ENCODE measurements at places on chromosomes 16 and 17.

DNA sequence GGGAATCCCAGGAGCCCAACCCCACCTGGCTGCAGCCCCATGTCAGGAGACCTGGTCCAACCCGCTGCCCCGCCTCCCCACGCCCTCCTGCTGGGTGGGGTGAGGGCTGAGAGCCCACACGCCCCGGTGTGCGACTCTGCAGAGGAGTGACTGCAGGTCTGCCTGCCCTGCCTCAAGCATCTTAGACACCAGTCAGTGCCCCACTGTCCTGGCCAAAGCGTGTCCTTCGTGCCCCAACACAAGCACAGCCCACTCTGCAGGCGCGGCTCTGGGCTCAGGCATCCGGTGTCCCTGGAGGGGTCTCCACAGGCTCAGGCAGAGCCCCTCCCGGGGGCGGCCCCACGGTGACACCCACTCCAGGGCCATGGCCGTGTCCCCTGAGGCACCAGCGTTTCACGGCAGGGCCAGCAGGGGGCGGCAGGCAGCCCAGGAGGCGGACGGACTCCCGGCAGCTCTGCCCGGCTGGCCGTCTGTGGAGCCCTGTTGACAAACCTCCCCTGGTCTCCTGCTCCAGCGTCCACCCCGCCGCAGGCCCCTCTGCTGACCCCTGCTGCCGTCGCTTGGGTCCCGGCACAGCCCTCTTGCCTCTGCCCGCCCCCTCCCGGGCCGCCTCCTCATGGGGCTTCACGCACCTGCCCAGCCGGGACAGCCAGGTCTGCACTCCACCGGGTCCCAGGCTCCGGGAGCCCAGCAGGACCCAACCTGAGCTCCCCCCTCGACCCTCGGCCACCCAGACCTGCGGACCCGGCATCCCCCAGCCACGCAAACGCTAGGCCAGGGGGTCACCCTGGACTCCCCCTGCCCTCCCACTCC is 8.6 kb upstream of the UBE2I start:
- DNase-seq, result peak; percentile 65

DNA sequence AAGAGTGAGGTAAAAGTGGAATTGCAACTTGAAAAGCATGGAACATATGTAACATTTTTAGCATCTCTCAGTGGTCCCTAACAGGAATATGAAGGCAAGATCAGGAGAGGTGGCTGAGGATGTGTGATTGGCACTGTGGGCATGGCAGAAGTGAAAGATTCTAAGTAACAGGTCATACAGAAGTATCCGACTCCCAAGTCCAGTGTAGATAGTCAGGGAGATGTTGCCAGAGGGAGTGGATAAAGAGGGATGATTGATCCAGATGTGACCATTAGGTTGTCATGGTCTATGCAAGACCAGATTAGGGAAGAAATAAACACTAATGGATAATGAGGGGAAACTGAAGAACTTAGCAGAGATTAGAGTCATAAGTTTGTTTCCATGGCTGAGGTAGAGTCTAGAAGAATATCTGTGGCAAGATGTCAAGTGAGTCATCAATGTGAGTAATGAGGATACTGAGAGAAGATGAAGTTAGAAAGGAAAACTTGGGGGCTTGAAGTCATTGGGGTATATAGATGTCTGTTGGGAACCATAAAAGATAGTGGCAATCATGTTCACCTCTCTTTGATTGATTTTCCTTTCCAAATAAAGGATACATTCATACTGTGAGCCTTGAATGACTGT is 23.9 kb upstream of the CAPNS2 start:
- no peak for DNase-seq

DNA sequence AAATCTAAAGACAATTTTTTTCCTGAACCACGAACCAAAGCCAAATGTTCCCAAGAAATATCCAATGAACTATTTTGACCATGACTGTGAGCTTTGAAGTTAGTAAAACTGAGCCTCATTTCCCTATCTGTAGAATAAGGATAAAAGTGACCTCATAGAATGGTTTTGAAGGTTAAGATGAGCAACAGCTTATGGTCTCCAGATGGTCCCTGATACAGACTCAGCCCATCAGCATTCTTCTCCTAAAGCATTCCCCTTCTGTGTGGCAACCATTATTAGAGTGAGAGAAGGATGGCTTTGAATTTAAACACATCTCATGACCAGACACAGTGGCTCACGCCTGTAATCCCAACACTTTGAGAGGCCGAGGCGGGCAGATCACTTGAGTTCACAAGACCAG is 70.1 kb downstream of the COPRS start:
- DNase-seq, result no peak

DNA sequence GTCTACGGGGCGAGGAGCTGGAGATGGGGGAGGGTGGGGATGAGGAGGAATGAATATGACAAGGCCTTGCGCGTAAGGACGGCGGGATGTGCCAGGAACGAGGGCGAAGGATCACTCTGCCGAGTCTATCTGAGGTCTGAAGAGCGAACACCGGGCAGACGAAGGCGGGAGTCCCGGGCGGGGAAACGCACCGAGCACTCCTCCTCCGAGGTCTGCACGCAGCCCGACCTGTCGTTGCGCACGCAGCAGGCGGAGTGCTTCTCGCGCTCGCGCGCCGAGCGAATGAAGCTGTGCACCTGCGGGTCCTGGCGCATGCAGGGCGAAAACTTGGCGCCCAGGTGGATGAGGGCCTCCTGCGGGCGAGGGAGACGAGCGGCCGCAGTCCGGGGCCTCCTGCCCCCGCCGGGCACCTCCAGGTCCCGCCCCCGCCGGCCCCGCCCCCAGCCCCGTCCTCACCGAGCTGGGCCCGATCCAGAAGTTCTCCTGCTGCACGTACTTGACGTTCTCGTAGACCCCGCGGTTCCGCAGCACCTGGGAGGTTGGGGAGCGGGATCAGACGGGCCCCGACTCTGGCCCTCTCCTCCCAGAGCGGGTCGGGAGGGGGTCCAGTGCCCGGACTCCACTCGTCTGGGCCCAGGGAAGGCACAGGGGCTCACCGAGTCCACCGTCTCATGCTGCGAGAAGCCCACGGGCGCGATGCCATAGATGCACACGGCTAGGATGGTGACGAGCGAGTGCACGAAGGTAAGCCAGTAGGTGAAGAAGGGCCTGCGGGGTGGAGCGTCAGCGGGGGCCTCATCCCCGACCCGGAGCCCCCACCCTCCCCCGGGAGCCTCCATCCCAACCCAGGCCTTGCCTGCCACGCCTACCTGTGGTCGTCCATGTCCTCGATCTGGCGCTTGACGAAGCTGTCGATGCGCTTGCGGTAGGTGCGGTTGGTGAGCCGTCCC is 7.6 kb downstream of the SNRNP25 start:
- no peak for DNase-seq

GRCh38 chr17:79778504-79779083 is 646 bp downstream of the CBX2 start:
- peak; percentile 63 for DNase-seq

- no peak for DNase-seq
Measured at GRCh38 chr17:77437017-77437416, 296.2 kb downstream of the SEC14L1 start.

GRCh38 chr17:78600181-78600721 is 23.1 kb upstream of the DNAH17 start:
- DNase-seq, result no peak

GRCh38 chr17:66165537-66166123 is 26.3 kb downstream of the CEP112 start:
- DNase-seq, result peak; percentile 9

DNA sequence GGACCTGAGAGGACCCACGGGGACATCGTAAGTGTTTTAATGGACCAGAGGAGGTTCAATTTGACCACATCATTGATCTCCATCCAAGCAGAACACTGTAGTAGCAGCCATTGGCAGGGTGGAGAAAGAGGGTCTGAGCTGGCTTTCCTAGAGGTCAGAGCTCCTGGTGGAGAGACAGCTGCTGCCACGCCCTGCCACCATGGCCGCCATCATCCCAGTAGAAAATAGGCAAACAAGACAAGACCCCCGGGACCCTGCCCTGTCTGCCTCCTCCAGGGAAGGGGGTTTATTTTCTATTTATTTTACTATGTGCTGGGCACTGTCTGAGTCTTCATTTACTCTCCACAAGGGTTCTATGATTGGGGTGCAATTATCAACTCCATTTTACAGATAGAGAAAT is 11.4 kb upstream of the ITGA3 start:
- DNase-seq, result no peak

- peak; percentile 63 for DNase-seq
Measured at GRCh38 chr16:89052890-89053724, 40.5 kb upstream of the ACSF3 start.

GRCh38 chr16:66066404-66066803 is 300.1 kb upstream of the CDH5 start:
- DNase-seq, result no peak

GRCh38 chr17:61812747-61813146 is 50.6 kb downstream of the BRIP1 start:
- DNase-seq, result no peak

DNA sequence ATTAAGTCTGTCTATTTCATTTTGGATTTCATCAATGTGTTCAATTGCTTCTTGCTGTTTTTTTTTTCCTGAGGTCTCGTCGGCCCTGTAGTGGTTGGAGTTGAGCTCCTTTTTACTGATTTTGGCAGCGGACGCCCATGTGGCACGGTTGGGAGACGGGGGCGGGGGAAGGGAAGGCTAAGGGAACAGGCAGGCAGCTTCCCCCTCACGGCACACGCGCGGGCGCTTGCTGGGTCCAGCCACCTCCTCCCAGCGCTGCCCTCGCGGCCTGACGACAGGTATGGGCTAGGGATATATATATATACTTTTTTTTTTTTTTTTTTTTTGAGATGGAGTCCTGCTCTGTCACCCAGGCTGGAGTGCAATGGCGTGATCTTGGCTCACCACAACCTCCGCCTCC is 11.4 kb downstream of the HSF5 start:
- DNase-seq, result no peak

DNA sequence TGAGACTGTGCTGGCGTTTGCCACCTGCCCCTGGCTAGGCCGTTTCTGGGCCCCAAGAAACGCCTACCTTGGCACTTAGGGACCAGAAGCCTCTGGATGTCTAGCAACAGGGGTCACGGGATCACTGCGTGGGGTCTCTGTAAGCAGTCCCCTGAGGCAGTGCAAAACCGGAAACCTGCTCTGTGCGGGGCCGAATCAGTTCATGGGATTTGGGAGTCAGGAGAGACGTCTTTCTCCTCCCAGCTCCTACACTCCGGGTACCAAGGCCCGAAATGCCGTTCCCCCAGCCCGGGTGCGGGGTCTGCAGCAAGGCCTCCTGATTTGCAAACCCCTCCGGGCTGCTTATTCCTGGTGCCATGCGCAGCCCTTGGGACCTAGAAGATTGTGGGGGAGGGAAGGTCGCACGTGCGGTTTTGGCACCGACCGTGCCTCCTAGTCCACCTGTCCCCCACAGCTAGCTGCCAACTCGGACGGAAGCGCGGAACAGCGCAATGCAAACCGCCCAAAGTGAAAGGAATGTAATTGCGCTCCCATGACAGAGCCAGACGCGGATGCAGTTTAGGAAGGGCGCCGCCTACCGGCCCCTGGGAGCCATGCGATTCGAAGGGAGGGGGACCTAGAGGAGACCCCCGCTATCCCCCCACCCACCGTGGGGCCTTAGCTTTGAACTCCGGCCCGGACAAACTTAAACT is 6.5 kb downstream of the IRX5 start:
- no peak for DNase-seq

GRCh38 chr17:57679906-57680695 is 65.0 kb downstream of the CCDC182 start:
- DNase-seq, result no peak

- DNase-seq, result no peak
Measured at GRCh38 chr16:73713778-73714495, 582.7 kb upstream of the PSMD7 start.

GRCh38 chr16:3461151-3461550 is 17.7 kb downstream of the NAA60 start:
- no peak for DNase-seq

DNA sequence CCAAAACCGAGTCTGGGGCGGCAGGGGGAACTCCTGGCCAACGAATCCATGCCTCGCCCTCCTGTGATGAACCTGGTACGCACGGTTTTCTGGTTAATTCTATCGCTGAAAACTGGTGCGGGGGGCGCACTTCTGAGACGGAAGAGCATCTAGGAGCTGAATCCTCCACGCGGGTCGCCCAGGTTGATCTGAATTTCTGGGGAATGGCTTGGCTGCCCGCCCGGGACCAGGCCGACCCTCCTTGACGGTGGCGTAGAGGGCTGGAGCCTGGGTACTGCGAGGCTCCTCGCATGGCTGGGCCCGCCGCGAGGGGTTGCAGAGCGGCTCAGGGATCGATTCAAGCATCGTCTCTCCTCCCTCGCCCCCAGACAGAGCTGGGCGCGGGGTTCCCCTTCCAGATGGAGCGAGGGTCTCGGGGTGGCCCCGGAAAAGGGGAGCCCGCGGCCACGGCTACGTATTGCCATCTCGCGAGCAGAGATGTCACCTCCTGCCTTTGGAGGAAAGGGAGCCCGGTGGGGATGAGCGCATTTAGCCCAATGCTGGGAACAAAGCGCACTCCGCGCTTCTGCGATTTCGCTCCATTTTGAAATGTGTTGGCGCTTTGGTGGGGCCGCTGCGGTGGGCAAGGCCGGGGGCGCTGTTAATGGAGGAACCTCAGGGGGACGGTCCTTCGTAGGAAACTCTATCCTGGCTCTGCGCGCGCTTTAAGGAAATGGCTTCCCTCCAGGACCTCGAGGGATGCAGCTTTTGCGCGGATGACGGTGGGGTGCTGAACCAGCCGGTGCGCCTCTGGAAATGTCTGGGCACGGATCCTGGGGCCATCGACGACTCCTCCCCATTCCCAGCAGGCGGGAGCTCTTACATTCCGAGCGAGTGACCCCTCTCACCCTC is 2.7 kb downstream of the MAPT start:
- DNase-seq, result peak; percentile 21

DNA sequence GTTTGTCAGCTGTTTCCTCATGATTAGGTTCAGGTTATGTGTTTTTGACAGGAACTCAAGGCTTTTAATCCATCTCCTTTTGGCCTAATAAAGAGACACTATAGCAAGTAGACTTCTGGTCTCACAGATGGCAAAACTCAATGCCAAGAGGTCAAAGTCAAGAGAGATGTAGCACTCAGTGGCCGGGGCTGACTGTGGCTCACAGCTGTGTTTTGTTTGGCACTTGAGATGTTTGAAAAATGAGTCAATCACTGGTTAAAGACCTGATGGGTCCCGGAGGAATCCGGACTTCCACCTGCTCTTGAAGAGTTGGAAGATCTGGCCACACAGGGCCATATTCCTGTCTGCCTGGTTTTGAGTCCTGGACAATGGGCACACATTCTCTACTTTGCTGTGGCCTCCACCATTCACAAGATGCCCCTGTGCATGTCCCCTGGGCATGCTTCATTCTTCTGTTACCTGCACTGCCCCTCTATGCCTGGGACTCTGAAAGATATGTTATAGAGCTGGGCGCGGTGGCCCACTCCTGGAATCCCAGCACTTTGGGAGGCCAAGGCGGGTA is 210.3 kb downstream of the SNX29 start:
- no peak for DNase-seq
